ENCODE measurements at places on chromosomes 16 and 17.

DNA sequence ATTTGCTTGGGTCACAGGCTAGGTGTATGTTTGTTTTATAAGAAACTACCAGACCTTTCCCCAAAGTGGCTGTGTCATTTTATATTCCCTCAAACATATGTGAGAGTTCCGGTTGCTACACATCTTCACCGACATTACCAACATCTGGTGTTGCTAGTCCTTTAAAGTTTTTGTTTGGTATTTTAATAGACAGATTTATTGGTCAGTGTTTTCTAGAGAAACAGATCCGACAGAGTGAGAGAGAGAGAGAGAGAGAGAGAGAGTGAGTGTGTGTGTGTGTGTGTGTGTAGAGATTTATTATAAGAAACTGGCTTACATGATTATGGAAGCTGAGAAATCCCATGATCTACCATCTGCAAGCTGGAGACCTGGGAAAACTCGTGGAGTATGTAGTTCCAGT is 31.0 kb downstream of the LDHD start:
- no peak for DNase-seq

DNA sequence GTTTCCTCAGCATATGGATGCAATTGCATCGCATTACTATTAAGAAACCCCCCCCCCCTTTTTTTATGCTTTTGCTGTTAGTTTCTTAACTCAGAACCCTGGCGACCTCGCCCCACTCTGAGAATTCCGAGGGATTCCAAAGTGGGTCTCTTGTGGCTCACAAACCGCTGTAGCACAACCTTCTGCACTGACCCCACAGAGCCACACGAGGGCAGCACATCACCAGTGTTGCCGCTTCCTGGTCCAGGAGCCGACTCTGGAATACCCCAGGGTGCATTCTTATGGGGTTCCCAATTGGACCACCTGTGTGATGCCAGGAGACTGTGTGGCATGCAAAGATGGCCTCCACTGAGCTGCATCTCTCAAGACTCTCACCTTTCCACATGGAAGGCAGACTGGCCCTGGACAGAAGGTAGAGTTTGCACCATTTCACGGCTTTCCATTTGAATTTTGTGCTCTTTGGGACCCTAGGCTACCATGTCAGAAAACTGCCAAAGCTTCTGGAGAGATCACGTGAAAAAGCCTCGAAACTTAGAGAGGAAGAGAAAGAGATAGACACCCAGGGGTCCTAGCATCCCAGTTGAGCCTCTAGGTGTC is 432.7 kb upstream of the ASIC2 start:
- DNase-seq = peak; percentile 5

DNA sequence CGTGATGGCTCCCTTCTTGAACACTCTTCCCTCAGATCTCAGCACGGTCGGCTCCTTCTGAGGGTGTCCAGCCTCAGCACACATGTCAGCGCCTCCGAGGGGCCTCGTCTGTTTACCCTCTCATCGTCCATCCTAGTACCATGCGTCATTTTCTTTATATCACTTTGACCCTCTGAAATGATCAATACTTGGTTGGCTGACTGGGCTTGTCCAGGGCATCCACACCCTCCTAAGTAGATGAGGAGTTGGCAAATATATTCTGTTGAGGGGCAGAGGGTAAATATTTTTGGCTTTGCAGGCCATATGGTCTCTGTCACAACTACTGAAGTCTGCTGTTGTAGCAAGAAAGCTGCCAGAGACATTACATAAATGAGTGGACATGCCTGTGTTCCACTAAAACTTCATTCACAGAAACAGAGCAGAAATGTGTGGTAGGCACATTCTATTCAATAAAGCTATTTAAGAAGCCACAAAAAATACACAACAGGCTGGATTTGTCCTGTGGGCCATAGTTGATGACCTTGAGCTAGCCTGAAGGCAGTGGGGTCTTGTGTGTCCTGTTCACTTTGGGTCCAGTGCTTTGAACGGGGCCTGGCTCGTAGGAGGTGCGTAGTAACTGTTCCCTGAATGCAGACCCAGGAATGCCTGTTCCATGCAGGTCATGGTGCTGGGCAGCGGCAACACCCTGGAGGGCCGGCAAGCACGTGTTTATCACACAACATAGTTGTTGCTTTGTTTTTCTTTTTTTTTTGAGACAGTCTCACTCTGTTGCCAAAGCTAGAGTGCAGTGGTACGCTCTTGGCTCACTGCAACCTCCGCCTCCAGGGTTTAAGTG is 185.8 kb downstream of the SNX29 start:
- no peak for DNase-seq

GRCh38 chr16:50015631-50016030 is 9.4 kb upstream of the CNEP1R1 start:
- DNase-seq = no peak

GRCh38 chr16:88066680-88067529 is 115.7 kb downstream of the BANP start:
- no peak for DNase-seq

DNA sequence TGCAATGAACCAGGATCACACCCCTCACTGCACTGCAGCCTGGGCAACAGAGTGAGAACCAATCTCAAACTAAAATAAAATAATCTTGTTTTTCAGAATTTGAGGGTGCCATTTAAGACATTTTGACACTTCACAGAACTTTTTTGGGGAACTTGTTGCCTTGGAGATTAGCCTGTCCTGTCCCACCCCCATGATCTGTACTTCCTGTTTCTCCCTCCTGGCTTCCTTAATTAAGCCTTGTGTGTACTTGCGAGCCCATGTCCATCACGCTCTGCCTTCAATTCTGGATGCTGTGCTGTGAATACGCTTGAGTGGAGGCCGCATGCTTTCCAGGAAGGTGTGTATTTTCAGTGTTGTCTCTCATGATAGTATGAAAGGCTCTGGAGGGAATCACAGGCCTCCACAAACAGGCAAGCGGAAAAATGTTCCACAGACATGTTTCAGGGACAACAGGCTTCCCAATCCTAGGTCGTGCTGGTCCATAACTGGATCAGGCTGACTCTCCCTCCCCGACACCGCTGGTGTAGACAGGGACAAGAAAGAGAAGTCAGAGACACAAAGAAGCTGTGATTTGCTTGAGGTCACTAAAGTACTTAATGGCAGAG is 56.9 kb downstream of the NOS2 start:
- no peak for DNase-seq

DNA sequence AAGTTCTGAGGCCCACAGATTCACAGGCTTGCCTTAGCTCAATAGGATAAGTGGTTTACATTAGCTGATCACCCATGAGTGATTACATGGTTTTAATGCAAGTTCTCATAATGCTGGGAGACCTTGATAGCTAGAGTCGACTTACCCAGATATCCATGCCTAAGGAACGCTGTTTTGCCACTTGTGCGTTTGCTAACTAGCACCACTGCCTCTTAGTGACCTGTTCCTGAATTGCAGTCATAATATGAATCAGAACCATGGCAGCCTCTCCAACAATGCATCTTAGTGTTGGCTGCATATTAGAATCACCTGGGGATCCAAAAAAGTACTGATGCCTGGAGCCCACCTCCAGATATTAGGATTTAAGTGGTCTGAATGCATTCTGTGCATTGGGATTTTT is 251.1 kb upstream of the CDH5 start:
- DNase-seq = no peak

DNA sequence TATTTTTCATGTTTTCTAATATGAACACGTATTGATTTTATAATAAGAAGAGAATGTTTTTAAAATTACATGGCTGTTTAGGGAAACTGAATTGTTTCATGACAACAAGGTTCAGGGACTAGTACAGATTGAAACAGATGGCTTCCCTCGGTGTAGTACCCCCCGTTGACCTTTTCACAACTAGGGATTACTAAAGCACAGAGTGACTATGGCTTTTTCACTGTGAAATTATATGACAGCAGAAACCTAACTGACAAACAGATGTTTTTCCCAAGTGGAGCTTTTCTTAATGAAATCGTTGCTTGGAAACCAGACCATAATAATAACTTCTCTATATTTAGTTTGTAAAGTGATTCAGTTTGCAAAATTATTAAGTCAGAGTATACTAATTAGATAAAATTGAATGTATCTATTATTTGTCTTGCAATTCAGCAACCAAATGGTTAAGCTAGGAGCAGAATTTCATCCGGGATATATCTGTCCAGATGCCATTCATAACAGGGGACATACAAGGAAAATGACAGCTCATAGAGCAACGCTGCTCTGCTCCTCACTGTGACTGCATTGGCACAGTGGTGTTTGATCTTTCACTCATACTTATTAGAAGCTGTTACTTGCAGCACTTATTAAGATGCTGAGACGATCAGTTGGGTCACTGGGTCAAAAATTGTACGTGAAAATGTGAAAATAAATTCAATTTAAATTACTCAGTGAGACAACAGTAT is 111.7 kb downstream of the TANGO6 start:
- no peak for DNase-seq

DNA sequence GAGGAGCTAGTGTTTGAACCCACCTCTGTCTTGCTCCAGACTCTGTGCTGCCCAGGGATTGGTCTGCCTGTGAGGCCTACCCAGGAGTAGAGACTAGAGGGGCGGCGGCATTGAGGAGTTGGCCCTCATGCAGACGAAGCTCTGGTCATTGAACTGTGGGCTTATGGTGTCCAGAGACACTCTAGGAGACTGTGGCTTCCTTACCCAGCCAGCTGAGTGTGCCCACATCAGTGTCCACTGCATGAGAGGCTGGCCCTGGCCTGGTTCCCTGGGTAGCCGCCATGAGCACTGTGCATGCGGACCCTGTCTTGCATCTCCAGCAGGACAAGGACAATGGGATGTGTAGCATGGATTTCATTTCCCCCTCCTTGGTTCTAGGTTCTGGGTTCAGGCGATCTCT is 14.0 kb downstream of the SGSM2 start:
- no peak for DNase-seq

DNA sequence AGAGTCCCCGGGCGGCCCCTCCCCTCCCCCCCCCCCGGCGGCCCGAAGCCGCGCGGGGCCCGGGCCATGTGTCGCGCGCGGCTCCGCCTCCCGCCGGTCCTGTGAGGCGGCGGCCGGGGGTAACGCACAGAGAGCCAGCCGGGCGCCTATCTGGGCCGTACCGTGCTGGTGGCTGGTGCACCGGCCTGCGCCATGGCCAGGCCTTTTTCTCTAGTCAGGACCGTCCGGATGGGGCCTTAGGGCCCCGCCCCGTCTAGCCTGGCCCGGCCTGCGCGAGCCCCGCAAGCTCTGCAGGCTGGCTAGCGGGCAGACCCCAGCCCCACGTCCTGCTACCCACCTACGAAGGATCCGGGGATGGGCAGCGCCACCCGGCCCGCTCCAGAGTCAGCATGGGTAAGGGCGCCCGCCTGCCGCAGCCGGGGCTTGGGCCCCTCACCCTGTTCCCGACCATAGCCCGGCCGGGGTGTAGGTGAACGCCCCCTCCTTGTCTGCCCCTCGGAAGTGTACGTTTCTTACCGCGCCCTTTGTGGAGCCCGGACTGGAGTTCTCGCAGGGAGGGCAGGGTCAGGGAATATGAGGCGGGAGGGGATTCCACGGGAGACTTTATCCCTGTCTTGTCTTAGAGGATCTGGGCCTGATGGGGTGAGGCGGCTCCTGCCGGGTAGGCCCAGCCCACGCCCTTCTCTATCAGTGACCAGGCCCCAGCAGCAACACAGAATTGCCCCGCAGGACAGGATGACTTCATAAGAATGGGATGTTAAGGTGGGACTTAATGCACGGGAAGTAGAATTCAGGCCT is at the start of gene CENPT:
Gene CENPT (minus strand): TSS at position 630 of the 798 bp plus-strand sequence. CDS start 13,834 bp downstream, outside the sequence.
- DNase-seq = no peak

DNA sequence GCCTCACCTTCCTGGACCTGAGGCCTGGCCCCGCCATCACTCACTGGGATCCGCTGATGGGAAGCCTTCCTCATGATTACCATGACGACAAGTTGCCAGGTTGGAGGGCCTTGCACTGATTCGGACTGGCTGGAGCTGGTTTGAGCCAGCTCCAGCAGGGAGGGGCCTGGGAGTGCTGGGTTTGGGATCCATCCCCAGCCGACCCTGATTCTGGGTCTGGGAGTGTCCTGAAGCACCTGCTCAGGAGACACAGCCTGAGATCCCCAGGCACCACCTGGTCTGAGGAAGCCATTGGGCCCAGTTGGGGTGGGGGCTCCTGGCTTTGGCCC is 5.9 kb upstream of the BAIAP3 start:
- DNase-seq = no peak

DNA sequence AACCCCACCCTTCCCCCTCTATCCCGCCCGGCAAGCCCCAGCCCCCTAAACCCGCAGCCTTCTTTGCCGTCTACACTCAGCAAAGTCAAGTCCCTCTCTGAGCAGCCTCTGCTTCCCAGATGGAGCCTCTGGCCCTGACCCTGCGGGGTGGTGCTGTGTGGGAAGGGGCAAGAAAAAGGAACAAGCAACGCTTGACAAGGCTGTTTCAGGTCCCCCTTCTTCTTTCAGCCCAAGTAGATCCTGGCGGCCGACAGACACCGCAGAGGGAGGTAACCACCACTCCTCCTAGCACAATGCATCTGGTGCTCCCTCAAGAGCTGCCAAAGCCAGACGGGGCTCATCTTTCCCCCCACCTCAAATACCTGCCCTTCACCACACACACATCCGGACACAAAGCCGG is 178.3 kb downstream of the ENGASE start:
- no peak for DNase-seq
